Foreskin keratinocyte (primary cell): ENCODE measurements at places on chromosomes 4 and X.

GRCh38 chr4:42816189-42816879, 76.2 kb upstream of the GRXCR1 start:
- no peak for DNase-seq

- DNase-seq: no peak
Observed at GRCh38 chr4:89256203-89256800, 51.3 kb downstream of the GPRIN3 start.

DNA sequence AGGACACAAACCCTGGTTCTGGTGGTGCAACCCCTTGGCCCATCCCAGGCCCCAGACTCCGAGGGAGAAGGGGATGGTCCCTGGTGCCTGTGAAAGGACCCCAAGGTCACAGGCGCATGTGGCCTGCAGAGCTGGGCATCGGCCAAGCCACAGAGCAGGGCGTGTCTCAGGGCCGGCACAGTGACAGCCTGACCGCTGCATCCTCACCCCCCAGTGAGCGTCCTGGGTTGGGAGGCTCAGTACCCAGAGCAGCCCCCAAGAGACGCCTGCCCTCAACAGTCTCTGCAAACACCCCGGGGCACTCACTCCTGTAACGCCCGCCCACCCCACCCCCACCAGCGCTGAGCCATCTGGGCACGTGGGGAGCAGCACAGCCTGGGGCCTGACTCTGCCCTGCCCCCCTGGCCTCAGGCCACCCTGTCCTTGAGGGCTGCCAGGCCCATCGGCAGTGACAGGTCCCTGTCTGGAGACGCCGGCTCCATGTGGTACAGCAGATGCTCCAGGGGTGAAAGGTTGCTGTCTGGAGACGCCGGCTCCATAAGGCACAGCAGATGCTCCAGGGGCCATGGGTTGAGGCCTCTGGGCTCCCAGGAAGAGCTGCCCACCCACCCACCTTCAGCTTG, 24.5 kb upstream of the CPLX1 start:
- no peak for DNase-seq

DNA sequence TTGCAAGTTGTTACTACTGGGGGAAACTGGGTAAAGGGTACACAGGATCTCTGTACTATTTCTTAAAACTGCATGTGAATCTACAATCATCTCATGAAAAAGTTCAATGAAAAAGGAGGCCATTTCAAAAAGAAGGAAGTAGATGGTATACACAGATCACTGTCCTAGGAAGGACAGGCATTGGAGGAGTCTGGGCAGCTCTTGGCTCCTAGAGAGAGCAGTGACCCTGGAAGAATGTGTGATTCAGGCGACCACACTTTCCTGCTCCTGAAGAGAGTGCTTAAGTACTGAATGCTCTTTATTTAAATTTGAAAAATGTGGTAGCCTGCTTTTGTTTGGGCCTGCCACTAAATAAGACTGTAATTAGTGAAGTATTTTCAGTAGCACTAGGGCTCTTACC, 318.1 kb upstream of the CASK start:
- no peak for DNase-seq

- peak; percentile 30 for DNase-seq
Observed at GRCh38 chr4:47315346-47315745, 148.2 kb downstream of the COMMD8 start.
